Posterior vena cava (tissue), 2 donors: ENCODE measurements at places on chromosomes 4 and X. TPM values are rescaled to one million over a fixed set of nuclear protein-coding genes. Genes with fewer than 3 reads are reported as not detected.
A peak's percentile ranks its signal among the peaks of the same experiment; 100 is the strongest.

Gene FAAH2
- total RNA-seq: 0.29 TPM

Gene MAGEA2B
- total RNA-seq: not detected

Gene GAGE12F
- not detected for total RNA-seq

Gene EDA
- 4.8 TPM for total RNA-seq

Gene DKK2
- 1.4 TPM for total RNA-seq

Gene GRXCR1
- total RNA-seq: not detected

Gene FAM9B
- total RNA-seq: not detected

Gene FRMPD4
- 0.19 TPM for total RNA-seq

Gene ATP8A1
- 11.9 TPM for total RNA-seq

Gene ARHGAP6
- total RNA-seq: 19.6 TPM

DNA sequence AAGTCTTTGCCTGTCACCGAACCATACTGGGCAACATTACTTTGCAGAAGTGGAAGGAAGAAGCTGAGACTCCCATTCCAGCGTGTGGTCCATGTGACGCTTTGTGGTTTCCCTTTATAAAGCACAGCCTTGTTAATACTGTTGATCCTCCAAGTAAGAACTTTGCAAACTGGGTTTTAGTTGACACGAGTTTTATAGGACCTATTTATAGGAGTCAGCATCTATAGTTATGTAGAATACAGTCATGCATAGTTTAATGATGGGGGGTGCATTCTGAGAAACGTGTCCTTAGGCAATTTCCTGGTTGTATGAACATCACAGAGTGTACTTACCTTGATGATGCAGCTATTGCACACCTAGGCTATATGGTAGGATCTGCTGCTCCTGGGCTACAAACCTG, 1879.4 kb upstream of the TENM3 start:
- DNase-seq: no peak

DNA sequence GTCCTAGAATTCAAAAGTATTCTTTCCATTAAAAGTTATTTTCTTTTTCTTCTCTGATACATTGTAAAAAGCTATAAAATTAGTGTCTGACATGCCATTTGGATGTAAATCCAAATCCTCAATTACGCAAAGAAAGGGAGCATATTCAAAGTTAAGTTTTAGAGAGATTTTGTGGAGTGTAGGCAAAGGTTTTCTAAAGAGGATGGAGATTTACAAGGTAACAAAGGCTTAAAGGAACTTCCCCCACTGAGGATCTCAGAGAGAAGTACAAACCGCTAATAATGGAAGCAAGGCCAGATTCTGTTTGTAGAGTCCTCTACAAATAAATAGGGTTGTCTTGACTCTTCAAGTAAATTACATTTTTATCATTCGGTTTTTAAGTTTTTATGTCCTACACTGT, 91.0 kb upstream of the MAPK10 start:
- DNase-seq: no peak

- no peak for DNase-seq
Measured at GRCh38 chr4:86557526-86557925, 36.6 kb upstream of the PTPN13 start.

DNA sequence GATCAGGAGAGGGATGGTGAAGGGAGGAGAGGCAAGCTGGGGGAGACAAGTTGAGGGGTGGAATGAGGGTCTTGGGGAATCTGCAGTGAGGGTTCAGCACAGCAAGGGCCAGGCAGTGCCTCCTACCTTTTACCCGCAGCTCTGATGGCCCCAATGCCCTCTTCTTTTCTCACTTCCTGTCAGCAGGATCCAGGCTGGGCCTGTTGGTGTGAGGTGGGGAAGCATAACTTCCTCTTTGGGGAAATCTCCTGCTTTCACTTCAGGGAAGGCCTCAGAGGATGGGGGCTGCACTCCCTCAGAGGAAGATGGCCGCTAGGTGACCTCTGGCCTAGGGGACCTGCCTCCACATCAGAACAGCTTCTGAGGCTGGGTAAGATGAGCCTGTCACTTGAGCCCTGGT, 36.5 kb downstream of the EFNB1 start:
- peak; percentile 64 for DNase-seq

DNA sequence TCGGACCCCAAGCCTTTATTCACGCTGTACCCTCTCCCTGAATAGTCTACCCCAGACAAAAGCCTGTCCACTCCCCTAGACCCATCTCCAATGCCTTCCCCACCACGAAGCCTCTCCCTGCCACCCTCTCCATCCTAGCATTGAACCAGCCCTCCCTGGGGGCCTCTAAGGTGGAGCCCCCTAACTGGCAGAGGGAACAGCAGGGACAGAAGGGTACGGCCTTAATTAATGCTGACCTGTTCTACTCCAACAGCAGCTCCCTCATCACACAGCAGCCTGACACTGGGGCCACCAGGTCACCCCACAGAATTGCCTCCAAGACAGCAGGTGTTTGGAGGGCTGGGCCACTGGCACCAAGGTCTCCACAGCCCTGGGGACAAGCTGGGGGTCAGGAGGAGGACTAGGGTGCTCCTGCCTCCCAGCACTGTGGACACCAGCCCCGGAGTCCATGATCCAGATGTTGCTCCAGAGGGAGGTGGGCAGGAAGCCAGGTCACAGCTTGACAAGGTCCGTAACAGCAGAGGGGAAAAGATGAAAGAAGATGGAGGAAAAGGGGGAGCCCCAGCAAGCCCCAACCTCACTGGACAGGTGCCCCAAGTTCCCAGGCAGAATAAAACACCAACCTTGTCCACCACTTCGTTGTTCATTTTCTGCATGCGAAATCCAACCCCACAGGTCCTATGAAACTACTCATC, 3.7 kb downstream of the CRMP1 start:
- no peak for DNase-seq

DNA sequence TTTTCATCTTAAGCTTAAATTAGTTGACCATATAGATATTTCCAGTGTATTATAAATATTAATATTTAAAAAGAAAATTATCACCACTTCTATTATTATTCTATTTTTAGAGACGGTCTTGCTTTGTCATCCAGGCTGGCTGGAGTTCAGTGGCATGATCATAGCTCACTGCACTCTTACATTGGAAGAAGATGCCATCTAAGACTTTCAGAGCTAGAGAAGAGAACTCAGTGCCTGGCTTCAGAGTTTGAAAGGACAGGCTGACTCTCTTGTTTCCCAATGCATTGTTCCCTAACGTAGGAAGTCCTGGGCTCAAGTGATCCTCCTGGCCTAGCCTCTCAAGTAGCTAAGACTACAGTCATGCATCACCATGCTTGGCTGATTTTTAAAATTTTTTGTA, 75.9 kb downstream of the FIP1L1 start:
- no peak for DNase-seq

DNA sequence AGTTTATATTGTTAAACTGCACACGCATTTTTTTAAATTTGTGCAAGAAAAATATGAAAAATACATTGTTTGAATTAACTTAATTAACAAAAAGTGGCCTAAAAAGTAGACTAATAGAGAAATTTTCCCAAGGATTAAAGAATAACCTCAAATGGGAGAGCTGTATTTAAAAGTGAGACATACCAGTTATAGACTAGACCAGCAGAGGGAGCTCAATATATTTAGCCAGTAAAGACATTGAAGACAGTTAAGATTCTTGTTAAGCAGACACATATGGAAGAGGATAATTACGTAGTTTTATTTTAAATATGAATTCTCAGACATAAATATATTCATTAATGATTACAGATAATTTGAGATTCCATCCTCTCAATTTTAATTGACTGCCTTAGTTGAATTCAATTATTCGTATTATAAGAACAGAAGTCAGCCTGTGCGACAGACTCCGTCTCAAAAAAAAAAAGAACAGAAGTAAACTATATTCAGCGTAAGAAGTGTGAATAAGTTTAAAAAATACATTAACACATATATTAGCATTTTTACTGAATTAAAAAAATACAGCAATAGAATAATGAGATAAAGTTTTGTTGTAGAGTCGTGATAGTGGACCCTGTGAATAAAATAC, 64.8 kb downstream of the GLRA3 start:
- no peak for DNase-seq

DNA sequence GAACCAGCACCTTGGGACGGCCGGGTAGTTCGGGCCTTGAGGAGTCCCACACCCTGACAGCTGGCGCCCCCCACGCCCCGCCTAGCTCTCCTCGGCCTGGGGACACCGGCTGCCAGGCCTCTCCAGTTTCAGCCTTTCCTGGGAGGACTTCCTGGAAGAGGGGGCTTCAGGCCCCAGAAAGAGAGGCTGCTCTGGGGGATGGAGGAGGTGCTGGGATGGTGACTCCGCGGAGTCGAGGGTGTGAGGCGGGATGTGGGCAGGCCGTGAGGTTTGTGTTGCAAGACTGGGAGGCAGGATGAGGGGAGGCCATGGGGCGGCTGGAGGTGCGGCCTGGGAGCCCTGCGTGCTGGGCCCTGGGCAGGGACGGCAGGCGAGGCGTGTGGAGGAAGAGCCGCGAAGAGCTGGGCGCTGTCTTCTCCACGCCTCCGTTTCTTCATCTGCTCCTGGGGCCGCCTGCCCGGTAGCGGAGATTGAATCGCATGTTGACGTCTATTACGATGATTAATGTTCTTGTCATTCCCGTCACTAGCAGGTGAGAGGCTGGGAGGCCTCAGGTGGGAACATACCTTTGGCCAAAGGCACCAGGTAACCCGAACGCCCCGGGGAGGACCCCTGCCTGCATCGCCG, 918 bp upstream of the FGFRL1 start:
- peak; percentile 95 for DNase-seq

DNA sequence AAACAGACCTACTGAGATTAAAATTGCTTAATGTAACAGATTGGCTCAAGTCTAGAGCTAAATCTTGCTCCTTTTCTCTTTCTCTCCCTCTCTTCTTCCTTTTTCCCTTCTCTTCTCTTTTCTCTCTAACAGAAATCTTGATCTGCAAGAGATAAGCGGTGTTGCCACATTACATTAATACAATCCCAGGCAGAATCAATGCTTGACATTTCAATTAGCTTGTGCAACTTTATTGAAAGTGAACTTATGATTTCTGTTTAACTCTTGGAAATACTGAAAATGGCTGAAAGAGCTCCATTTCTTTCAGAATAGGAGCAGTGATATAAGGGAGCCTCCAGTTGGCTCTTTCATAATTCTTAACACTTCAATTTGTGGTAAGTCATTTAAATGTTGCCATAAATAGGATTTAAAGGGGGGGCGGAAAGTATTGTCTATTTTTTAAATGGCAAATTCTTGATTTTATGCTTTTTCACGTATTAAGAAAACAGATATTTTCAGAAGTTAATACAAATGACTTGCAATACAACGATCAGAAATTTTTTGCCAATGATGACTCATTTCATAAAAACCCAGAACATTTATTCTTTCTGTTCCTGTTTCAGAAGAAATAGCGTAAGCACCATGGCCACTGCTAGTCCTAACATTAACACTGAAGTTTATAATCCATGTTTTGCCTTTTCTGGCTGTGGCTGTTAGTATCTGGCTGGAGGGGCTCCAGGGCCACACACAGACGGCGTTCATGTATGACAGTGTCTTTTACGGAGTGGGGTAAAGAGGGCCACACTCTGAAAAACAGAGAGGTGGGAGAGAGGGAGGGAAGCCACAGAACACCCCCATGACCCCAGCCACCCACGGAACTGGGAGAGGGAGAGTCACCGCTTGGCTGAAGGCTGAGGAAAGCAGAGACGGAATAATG, 115.7 kb upstream of the FAT1 start:
- DNase-seq: no peak

DNA sequence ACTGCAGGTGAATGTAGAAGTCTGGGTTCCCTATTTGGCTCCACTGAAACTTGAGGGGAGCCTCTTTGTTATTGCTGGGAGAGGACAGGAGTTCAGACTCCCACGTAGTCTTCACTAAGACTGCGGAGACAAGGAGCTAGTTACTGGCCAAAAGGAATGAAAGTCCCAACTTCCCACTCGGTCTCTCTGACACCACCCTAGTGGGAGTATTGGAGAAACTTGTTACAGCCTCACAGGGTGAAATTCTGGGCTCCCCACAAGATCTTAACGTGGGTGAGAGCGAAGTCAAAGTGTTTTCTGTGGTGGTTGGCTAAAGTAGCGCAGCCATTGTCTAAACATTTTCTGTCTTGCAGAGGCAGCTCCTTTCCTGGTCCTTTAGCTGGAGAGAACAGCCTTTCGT, 13.5 kb downstream of the MYOZ2 start:
- no peak for DNase-seq

GRCh38 chr4:75919920-75920319, 17.7 kb upstream of the PPEF2 start:
- no peak for DNase-seq

DNA sequence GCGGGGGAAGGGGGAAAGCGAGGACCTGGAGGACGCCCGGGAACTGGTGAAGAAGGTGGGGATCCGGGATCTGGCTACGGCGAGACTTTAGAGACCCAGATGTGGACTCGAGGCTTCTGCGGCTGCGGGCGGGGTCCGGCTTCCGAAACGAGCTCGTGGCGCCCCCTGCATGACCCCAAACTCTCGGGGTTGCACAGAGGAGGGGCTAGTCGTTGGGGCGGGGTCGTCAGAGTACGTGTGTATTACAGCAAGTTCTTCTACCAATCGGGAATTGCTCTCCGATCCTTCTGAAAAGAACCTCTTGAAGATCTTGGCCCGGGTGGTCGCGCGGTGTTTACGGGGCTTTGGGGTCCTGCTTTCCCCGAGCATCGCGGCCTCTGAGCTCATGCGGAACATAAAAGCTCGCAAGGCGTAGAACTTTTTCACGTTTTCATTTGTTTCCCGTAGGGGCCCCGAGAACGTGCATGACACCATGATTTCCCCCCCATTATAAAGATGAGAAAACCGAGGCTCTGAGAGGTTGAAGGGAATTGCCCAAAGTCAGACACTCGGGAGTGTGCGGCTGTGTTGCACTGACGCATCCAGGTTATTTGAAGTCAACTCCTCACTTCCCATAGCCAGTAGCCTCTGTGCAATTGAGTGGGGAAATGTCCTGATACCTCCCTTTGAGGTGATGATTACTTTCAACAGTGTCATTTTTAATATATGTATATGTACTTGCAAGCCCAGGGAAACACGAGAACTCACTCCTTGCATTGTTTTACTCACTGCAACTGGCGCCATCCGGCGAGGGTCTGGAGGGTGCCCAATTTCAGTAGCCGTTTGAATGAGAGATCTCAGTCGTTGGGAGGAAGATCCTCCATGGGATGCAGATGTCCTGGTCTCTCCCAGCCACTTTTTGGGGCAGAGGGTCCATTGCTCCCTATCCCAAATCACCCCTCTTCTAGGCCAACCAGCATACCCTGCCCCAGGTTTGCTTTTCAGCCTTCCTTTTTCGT, at the start of gene BEND4:
Gene BEND4 (minus strand): TSS at position 149 of the 998 bp plus-strand sequence. CDS start 512 bp downstream, outside the sequence.
- no peak for DNase-seq

DNA sequence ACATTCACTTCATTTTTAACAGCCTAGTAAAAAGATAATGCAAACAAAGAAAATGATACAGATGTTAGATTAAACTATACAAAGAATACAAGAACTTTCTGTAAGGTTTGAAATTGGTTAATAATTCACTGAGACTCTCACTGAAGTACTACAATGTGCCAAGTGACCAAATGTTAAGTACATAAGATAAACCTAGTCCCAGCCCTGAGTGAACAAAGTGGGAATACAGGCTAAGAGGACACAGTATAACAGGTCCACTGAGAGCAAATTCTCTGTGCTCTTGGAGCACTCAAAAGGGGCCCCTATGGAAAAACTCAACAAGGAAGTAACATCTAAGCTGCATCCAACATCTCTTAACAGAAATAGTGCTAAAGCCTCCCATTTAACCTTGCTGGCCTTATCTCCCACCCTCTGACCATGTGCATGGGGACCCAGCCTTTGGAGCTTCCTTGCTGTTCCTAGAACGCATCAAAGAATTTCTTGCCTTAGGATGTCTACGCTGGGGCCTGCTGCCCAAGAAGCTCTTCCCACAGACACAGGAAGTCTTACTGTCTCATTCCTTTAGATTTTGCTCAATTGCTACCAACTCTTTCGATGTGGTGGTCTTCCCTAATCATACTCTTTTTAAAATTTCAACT, 113.4 kb downstream of the ZAR1 start:
- no peak for DNase-seq
